Stimulated activated CD4-positive, alpha-beta T cell treated with anti-CD3 and anti-CD28 coated beads, Interleukin-12 subunit alpha, Interleukin-12 subunit beta, amount 100 ng/mL, for 4 hours (primary cell): ENCODE measurements at places on chromosomes 7 and 10.

GRCh38 chr10:13161857-13162271 is 506 bp downstream of the MCM10 start:
- peak; percentile 2 for DNase-seq

DNA sequence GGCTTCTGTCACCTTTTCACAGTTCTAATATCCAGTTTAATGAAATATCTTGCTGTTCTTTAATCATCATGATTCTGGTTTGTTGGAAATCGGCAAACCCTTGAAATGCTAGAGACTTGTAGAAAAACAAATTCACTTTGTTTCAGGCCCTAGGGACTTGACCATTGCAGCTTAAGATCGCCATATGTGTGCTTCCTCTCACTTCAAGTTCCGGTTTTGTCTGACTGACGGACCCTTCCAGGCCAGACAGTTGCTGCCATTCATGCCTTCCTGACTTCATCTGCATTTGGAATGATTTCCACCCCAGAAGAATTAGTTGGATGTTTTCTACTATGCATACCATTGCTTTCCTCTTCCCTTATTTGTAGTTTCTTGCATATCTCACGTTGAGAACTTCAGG is 125.6 kb downstream of the CELF2 start:
- no peak for DNase-seq

GRCh38 chr10:112732277-112732921 is 217.6 kb upstream of the TCF7L2 start:
- DNase-seq: no peak

GRCh38 chr10:101732096-101732495 is 37.1 kb upstream of the FBXW4 start:
- no peak for DNase-seq
